ENCODE measurements at places on chromosomes 6 and 20. TPM values are rescaled to one million over a fixed set of nuclear protein-coding genes. Genes with fewer than 3 reads are reported as not detected.

The DSE gene
- 13.3 TPM for total RNA-seq

The TGM3 gene
- total RNA-seq = 0.08 TPM

The MYLK2 gene
- total RNA-seq = 0.65 TPM

The SIRPD gene
- total RNA-seq = not detected

The ASXL1 gene
- total RNA-seq = 32.4 TPM

The POFUT1 gene
- total RNA-seq = 47.9 TPM

The ADAT2 gene
- 3.7 TPM for total RNA-seq

The GFRAL gene
- total RNA-seq = not detected

The KHDC1L gene
- not detected for total RNA-seq

The OPN5 gene
- total RNA-seq = not detected

The TSBP1 gene
- total RNA-seq = not detected

The RIPPLY2 gene
- total RNA-seq = 0.32 TPM

The SYCP2L gene
- total RNA-seq = 2.4 TPM

The ACTL10 gene
- total RNA-seq = not detected

The MCHR2 gene
- not detected for total RNA-seq

The PTCHD4 gene
- not detected for total RNA-seq

The THBD gene
- total RNA-seq = 113 TPM

The PLN gene
- total RNA-seq = not detected

The APCDD1L gene
- 0.05 TPM for total RNA-seq
